ENCODE measurements at places on chromosomes 5 and 9. TPM values are rescaled to one million over a fixed set of nuclear protein-coding genes. Genes with fewer than 3 reads are reported as not detected.

GRCh38 chr9:2288309-2288708 is 273.2 kb downstream of the SMARCA2 start:
- H3K36me3 ChIP-seq = no peaks in the 10 kb centered on the region
- H3K4me1 ChIP-seq = no peaks in the 10 kb centered on the region
- H3K27ac ChIP-seq = no peak overlapping the region
- H3K4me3 ChIP-seq = no peak overlapping the region

DNA sequence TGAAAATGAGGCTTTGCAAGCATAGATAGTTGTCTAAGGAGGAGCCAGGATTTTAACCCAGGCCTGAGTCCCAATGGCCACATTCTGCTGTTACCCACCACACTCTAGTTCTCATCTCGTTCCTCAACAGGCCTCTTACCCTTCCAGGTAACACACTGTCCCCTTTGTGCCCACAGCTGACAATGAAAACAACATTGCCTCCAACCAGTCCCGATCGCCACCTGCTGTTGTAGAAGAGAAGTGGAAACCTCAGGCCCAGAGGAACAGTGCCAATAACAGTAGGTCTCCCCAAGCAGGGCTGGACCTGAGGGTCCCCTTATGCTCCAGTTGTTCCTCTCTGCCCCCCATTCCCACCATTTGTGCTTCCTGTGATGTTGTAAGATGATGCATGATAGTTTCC is 30.4 kb downstream of the AMBP start:
- DNase-seq = peak; percentile 16
- no peaks in the 10 kb centered on the region for H3K4me1 ChIP-seq
- H3K27ac ChIP-seq = no peak overlapping the region

DNA sequence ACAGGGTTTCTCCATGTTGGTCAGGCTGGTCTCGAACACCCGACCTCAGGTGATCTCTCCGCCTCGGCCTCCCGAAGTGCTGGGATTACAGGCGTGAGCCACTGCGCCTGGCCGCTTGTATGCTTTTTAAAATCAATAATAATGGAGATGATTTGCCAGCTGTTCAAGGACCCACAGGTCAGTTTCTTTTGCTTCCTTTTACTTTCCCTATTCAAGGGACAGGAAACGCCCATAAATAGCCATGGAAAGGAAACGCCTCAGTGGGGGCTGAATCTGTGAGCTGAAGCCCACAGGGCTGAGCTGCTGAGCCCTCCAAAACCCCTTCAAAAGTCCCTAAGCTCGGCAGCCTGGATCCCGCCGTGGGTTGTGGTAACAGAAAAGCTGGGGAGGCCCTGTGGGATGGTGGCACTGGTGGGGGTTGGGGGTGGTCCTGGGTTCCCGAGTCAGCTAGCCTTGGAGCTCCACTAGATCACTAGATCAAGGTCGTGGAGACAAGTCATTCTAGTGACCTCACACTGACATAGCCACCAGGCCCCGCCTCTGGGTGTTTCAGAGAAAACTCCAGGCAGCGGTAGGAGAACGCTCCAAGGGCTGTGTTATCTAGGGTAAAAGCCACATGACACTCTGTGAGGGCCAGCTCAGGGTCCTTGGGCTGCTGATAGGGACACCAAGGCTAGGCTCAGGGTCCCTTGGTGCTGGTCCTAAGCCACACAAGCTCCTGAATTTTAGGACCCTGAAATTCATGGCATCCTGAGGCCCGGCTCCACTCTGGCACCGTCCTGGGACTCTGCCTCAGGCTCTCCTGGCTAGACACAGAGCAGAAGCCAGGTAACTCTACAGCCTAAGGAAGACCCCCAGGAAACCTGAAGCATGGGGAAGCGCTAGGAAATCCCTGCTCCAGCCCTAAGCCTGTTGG is 18.0 kb upstream of the DUSP1 start:
- peak overlapping the region; percentile 14 for H3K27ac ChIP-seq
- peaks cover 29% of the 10 kb centered on the region for H3K4me1 ChIP-seq
- no peaks in the 10 kb centered on the region for H3K36me3 ChIP-seq

Gene OR13C3
- total RNA-seq = not detected

GRCh38 chr5:151470439-151470838 is 23.0 kb downstream of the SLC36A1 start:
- H3K36me3 ChIP-seq = peaks cover 2% of the 10 kb centered on the region
- no peaks in the 10 kb centered on the region for H3K27me3 ChIP-seq
- DNase-seq = no peak
- H3K27ac ChIP-seq = no peak overlapping the region
- H3K4me3 ChIP-seq = no peak overlapping the region
- H3K4me1 ChIP-seq = no peaks in the 10 kb centered on the region

DNA sequence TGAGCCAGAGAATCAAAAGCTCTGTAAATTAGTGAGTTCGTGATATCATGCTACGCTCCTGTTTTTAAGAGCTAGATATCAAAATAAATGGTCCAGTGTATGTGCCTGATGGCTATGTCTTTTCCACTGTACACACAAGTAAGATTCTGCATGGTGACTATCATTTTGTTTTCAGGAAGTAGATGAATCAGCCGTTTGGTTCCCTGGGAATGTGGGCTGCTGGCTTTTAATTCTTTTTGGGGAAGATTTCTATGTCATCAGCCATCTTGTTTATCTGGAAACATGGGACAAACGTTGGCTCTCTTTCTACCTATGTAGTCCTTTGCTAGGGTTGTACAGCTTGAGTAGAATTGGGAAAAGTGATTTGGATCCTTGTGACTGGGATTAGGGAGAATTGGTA is 126.7 kb downstream of the GRIA1 start:
- H3K27me3 ChIP-seq = peaks cover 7% of the 10 kb centered on the region
- no peak overlapping the region for H3K4me3 ChIP-seq
- no peak overlapping the region for H3K27ac ChIP-seq
- H3K36me3 ChIP-seq = no peaks in the 10 kb centered on the region

GRCh38 chr5:171478946-171479775 is 59.7 kb downstream of the FGF18 start:
- no peaks in the 10 kb centered on the region for H3K4me1 ChIP-seq
- H3K27ac ChIP-seq = no peak overlapping the region
- H3K36me3 ChIP-seq = no peaks in the 10 kb centered on the region
- DNase-seq = no peak
- H3K4me3 ChIP-seq = no peak overlapping the region

DNA sequence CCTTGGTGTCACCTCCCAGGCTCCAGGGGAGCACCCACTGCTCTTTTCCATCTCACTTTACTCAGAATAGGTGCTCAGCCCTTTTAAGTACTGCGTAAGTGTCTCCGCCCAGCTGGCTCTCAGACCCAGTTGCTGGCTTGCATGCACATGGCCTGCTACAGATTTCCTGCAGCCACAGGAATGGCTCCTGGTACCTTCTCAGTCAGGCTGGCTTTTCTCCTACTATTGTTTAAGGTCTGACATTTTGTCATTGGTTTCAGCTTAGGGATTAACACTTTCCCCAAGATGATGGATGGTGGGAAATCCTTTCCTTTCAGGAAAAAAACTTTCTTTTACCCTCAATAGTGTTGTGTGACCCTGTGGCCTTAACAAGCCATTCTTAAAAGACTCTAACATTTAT is 1652.3 kb upstream of the WWC1 start:
- no peaks in the 10 kb centered on the region for H3K27me3 ChIP-seq
- H3K4me3 ChIP-seq = no peak overlapping the region
- H3K27ac ChIP-seq = no peak overlapping the region
- no peaks in the 10 kb centered on the region for H3K4me1 ChIP-seq

Gene ZNF474
- total RNA-seq = 0.37 TPM

DNA sequence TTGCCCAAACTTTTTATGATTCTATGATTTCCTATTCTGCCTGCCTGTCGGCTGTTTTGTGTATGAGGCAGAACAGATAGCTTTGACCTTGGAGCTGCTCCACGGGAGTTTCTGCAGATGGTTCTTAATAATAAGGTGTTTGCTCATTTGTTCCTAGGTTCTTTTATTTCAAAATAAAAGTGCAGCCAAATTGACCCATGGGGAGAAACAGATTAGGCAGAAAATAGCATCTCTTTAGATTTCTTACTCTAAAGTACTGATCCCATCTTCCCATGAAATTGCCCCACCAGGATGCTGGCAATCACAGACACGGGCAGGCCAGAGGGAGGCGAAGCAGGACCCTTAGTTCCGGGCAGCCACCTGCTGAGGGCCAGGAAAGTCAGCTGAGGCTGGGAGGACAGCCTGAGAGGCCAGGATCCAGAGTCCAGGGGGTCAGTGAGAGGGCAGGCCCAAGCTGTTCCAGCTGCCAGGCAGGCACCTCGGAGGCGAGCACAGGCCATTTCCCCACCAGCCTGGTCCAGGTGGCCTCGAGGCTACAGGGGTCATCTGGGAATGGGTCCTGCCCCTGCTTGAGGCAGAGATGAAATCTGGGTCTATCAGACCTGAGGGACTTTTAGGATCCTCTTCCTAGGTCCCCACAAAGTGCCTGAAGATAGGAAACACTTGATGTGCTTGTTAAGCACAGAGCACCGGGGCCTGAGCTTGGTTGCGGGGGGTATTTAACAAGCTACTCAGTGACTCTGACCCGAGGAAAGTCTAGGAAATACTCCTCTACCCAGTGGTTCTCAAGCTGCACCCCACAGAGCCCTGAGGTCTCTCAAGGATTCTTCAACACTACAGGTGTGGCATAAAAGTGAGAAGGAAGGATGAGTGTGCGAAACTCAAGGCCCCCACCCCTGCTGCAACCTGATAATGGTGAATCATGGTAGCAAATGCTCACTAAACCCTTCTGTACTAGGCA is 145.4 kb downstream of the CMYA5 start:
- peaks cover under 1% of the 10 kb centered on the region for H3K27me3 ChIP-seq
- no peak for DNase-seq
- H3K4me1 ChIP-seq = no peaks in the 10 kb centered on the region
- H3K36me3 ChIP-seq = no peaks in the 10 kb centered on the region
- no peak overlapping the region for H3K4me3 ChIP-seq
- no peak overlapping the region for H3K27ac ChIP-seq

Gene CCDC112
- 13.7 TPM for total RNA-seq

DNA sequence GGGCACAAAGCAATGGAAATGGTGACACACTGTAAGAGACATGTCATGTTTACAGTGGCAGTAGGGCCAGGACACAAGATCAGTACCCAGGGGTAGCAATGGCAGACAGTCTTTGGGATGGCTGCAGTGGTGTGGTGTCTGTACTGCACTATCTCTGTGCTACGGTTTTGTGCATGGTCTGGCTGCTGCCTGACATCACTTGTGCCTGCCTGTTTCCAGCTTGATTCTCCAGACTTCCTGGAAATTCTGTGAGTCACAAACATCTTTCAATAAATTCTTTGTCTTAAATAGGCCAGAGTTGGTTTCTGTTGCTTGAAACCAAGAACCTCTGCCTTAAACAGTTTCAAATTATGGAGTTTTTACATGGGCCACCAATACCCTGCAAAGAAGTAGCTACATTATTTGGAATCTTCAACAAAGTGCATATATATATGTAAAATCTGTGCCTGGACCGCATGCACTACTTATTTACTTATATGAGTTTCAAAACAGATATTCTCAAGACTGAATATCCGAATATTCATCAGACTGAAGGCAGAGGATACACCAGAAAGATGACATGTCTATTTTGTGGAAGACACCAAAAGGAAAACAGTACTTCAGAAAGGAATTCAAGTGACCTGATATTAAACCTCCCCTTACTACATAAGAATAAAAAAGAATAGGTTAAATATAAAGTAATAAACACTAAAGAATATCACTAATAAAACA is 188.1 kb downstream of the RFX3 start:
- peak; percentile 22 for DNase-seq
- no peaks in the 10 kb centered on the region for H3K4me1 ChIP-seq
- H3K27ac ChIP-seq = no peak overlapping the region

DNA sequence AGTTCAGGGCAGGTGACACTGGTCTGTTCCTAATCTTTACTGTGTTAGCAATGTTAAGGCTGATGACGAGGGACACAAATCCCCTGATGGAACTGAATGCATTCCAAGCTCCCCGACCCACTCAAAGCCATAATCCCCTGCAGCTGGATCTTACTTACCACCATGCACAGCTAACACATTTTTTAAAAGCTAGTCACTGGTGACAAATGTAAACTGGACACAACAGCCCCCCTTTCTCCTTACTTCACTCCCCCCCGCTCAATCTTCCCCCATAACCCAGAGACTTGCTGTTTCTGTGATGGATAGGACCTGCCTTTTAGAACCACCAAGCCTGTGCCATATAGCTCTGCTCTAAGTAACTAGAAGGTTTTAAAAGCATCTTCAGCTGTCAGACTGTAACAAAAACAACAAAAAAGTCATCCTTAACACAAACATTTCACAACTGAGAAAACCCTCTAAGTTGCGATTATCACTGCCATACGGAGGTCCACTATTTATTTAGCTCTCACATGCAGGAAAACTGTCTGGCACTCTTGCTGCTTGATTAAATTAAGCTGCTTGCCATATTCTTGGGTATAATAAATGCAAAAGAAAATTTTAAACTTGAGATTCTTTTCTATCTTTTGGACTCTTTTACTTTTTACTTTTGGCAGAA is 44.4 kb downstream of the BNC2 start:
- no peaks in the 10 kb centered on the region for H3K4me1 ChIP-seq
- no peaks in the 10 kb centered on the region for H3K36me3 ChIP-seq
- H3K4me3 ChIP-seq = no peak overlapping the region
- no peak for DNase-seq

DNA sequence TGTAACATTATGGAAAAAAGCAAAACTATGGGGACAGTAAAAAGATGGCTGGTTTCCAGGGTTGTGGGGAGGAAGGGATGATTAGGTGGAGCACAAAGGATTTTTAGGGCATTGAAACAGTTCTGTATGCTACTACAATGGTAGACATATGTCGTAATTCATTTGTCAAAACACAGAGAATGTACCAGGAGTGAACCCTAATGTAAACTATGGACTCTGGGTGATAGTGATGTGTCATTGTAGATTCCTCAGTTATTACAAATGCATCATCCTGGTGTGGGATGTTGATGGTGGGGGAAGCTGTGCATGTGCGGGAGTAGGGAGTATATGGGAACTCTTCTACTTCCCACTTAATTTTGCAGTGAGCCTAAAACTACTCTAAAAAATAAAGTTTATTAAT is 135.0 kb upstream of the GABRP start:
- no peak overlapping the region for H3K4me3 ChIP-seq
- no peak for DNase-seq
- H3K4me1 ChIP-seq = no peaks in the 10 kb centered on the region
- H3K27ac ChIP-seq = no peak overlapping the region
- H3K36me3 ChIP-seq = no peaks in the 10 kb centered on the region
- peaks cover 43% of the 10 kb centered on the region for H3K27me3 ChIP-seq

GRCh38 chr9:4654084-4654483 is 8.0 kb upstream of the PLPP6 start:
- no peaks in the 10 kb centered on the region for H3K27me3 ChIP-seq
- DNase-seq = no peak
- no peak overlapping the region for H3K27ac ChIP-seq
- H3K4me3 ChIP-seq = no peak overlapping the region

Gene HMCN2
- total RNA-seq = 0.22 TPM

DNA sequence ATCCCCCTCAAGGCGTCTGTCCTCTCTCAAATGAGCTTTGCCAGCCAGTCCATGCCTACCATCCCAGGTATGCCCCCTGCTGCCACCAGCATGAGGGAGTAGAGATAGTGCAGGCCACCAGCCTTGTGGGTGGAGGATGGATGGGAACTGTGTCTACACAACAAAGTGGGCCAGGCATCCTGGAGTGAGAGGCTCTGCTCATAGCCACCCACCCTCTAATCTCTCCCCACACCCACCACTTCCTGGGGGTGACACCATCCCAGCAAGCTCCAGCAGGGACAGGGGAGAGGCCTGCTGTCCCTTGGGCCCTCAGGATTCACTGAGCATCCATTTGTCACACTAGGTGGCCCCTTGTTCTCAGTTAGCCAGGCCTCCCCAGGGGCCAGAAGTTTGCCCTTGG is 25.5 kb upstream of the FOXI1 start:
- peaks cover 24% of the 10 kb centered on the region for H3K27me3 ChIP-seq
- H3K27ac ChIP-seq = no peak overlapping the region
- no peaks in the 10 kb centered on the region for H3K4me1 ChIP-seq
- no peaks in the 10 kb centered on the region for H3K36me3 ChIP-seq
- H3K4me3 ChIP-seq = no peak overlapping the region

All from HCT116 (cell line).